ENCODE measurements at places on chromosomes 11 and 22. TPM values are rescaled to one million over a fixed set of nuclear protein-coding genes. Genes with fewer than 3 reads are reported as not detected.

The GAB2 gene
- 51.7 TPM for total RNA-seq

DNA sequence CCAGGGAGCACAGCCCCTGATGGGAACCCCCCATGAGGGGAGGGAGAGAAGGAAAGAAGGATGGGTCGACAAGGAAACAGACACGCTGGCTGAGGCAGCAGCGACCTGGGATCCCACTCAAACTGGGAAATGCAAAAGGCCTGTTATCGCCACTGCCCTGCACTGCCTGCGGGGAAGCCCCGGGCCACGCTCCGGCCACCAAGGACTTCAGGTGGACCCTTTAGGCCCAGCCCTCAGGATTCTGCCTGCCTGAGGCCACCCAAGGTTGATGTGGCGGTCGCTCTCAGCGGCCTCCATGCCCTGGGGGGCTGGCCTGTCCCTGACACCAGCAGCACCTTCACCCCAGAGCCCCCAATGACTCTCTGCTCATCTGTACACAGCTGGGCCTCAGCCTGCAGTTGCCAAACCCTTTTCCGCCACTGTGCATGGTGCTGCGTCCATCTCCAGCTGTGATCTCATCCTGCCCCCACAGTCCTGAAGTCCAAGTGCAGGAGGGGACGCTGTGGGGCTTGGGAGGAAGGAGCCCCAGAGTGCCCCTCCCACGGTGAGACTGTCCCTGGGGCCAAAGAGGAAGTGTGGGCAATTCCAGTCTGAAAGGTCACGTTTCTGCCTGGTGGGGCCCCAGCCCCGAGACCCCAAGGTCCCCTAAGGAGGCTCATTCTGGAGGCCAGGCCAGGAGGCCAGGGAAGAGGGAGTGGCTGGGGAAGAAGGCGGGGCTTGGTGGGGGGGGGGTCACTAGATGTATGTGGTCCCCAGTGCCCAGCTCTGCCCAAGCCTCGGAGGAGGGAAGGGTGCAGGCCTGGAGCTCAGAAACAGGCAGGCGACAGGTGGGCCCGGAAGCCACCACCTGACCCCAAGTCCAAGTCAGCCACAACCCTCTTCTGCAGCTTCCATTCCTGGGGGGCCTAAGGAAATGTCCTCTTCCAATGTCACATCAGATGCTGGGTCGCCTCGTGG is 31.6 kb downstream of the OSBPL5 start:
- H3K36me3 ChIP-seq: no peaks in the 10 kb centered on the region
- no peaks in the 10 kb centered on the region for H3K27me3 ChIP-seq
- H3K4me3 ChIP-seq: no peak overlapping the region
- no peaks in the 10 kb centered on the region for H3K4me1 ChIP-seq
- H3K27ac ChIP-seq: no peak overlapping the region

GRCh38 chr11:109040303-109040702 is 375.4 kb downstream of the DDX10 start:
- DNase-seq: no peak
- no peaks in the 10 kb centered on the region for H3K4me1 ChIP-seq
- no peak overlapping the region for H3K27ac ChIP-seq
- no peaks in the 10 kb centered on the region for H3K36me3 ChIP-seq
- peaks cover 6% of the 10 kb centered on the region for H3K27me3 ChIP-seq

DNA sequence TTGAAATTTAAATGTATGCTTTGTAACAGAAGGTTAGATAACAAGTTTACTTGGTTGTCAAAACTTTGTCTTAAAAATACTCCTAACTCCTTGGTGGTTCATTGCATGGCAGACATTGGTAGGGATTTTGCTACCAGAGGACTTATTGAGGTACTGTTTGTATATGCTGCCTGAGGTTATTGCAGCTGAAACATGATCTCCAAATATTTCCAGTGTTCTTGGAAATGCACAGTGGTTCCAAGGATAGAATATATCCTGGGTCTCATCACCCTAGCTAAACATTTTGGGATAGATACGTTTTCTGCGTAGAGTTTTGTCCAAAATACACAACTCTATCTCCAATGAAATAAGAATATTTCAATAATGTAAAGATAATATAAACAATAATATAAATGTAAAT is 109.2 kb downstream of the RAB38 start:
- H3K4me3 ChIP-seq: no peak overlapping the region
- H3K36me3 ChIP-seq: no peaks in the 10 kb centered on the region

DNA sequence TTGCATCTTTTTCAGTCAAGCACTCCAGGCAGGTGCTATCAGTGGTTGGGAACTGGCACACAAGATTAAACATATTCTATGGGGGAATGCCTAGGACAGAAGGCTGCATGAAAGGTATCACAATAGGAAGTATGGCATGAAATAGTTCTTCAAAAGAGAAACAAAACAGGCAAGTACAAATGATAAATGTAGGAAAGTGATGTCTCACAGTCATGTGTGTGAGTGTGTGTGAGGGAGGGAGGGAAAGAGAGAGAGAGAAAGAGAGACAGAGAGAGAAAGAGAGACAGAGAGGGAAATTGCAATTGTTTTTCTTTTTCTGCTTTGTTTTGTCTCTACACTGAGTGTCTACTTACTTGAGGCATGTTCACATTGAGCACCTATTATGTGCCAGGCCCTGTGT is 456.3 kb downstream of the MIAT start:
- no peak for DNase-seq
- peaks cover 5% of the 10 kb centered on the region for H3K27me3 ChIP-seq
- no peak overlapping the region for H3K27ac ChIP-seq
- no peak overlapping the region for H3K4me3 ChIP-seq
- H3K4me1 ChIP-seq: peaks cover 5% of the 10 kb centered on the region
- H3K36me3 ChIP-seq: no peaks in the 10 kb centered on the region

All from activated T-cell treated with anti-CD3 and anti-CD28 coated beads, Interleukin-2, amount 50 U/mL, for 72 hours (primary cell).